ENCODE measurements at places on chromosomes 12 and 14.

DNA sequence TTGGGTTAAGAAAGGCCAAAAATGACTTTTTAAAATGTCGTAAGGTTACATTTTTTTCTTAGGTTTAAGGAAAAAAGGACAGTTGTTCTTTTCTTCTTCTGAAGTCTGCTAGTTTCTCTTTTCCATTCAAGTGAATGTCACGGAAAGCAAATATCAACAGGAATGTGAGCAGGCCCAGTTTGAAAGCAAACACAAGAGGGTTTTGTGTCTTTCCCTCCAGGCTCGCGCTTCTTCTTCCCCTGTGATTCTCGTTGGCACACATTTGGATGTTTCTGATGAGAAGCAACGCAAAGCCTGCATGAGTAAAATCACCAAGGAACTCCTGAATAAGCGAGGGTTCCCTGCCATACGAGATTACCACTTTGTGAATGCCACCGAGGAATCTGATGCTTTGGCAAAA is 85.4 kb downstream of the LRRK2 start:
- no peak for DNase-seq

DNA sequence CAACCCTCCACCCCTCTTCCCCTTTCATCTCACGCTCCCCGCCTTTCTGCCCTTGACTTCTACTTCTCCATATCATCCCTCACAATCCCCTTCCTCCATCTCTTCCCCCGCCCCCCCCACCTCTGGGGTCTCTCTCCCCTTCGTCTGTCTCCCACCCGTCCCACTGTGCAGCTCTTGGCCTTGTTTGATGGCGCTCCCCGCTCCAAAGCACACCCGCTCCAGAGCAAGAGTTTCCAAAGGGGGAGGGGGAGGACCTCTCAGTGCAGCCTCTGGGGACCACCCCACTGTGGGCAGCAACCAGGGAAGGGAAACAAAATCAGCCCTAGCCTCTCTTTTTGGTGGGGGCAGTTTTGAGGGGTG is 774 bp downstream of the CHGA start:
- DNase-seq, result no peak

GRCh38 chr14:62081012-62081612 is 318.9 kb downstream of the SNAPC1 start:
- DNase-seq, result no peak

DNA sequence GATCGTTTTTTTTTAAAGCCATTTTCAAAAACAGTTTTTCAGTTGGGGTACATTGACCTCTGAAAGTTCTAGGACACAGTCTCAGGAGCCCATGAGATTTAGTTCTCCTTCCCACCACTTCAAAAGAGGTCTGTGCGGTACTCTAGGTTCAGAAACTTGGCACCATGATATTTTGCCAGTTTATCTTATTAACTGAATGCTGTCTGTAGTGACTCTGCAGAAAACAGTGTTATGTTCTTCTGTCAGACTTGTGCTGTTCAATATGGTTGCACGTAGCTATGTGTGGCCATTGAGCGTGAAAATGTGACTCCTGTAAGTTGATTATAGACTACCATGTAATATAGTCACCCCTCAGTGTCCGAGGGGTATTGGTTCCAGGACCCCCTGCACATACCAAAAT is 35.9 kb downstream of the CRADD start:
- DNase-seq, result no peak

GRCh38 chr14:94217116-94217515 is 43.0 kb downstream of the PPP4R4 start:
- no peak for DNase-seq

GRCh38 chr12:62873826-62874448 is 61.0 kb downstream of the PPM1H start:
- DNase-seq, result no peak

- no peak for DNase-seq
Observed at GRCh38 chr12:91982946-91983345, 162.7 kb downstream of the BTG1 start.

- DNase-seq, result no peak
Observed at GRCh38 chr12:110088936-110089335, 35.2 kb upstream of the IFT81 start.

DNA sequence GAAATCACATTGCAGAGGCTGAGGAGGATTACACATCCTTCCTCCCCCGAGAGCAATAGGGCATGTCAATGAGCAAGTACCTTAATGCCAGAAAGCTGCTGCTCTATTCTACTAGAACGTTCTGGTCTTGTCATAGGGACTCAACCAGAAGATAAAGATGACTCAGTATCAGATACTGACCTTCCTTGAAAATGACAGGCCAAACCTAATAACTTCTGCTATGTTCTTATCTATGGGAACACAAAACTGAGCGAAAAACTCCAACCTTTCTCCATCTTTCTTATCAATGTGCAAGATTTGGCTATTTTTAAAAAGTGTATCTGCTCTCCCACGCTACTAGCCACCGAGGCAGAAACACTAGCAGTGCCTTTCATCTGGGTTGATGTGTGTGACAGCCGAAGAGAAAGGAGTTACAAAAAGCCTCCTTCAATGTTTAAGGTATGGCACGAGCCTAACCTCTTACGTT is 5.5 kb downstream of the CCDC92 start:
- no peak for DNase-seq

DNA sequence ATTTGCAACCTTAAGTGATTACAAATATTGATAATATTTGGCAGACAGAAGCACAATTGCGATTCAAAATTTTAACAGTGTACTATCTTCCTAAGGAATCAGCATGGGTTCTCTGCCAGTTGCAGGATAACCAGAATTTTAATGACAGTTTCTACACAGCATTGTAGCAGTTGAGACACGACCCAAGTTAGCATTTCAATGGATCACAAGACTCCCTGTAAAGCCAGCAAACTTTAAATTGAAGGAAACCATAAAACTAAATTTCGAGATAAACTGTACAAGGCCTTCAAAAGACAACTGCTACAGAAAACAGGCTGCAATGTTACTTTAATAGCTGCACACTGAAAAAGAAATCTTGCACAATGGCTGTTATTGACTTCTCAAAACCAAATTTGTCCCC is 154.9 kb downstream of the MED13L start:
- no peak for DNase-seq

DNA sequence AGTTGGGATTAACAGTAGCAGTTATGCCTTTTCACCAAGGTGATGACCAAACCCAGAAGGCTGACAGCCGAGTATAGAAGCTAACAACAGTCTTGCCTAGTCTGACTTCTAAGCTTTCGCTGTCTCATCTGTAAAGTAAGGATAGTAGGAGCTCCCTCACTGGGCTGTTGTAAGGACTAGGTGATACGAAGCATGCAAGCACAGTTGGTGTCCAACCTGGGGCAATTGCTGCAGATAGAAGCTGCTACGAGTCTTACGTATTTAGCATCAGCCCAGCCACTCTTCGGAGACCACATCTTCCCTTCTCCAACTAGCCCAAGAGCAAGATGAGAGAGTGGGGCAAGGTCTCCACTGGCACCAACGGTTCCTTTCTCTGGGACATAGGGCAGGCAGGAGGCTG is 6.0 kb downstream of the HAL start:
- DNase-seq, result no peak

DNA sequence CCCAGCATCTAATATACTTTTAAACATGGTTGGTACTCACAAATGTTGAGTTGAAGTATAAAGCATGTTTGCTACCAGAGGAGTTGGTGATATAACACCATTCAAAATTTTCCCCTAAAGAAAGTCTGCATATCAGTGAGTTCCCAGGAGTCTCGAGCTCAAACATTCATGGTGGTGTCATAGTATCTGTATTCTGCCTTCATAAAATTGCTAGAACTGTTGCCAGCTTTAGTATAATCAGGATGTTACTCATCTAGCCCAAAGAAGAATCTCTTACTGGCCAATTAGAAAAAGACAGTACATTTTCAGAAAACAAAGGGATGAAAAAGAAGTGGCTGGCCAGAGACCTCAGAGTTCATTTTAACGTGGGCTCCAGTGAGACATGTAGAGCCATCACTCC is 374.7 kb downstream of the KCNH5 start:
- DNase-seq, result no peak

DNA sequence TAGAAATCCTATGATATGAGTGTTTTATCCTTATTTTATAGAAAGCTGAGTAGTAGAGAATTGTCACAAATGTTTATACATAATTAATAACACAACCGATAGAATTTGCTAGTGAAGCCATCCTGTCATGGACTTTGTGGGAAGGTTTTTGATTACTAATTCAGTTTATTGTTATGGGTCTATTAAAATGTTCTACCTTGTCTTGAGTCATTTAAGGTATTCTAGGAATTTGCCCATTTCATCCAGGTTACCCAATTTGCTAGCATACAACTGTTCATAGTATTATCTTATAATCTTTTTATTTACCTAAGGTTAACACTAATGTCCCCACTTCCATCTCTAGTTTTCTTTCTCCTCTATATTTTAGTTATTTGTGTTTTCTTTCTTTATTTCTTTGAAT is 553.1 kb upstream of the ATXN7L3B start:
- DNase-seq, result no peak

DNA sequence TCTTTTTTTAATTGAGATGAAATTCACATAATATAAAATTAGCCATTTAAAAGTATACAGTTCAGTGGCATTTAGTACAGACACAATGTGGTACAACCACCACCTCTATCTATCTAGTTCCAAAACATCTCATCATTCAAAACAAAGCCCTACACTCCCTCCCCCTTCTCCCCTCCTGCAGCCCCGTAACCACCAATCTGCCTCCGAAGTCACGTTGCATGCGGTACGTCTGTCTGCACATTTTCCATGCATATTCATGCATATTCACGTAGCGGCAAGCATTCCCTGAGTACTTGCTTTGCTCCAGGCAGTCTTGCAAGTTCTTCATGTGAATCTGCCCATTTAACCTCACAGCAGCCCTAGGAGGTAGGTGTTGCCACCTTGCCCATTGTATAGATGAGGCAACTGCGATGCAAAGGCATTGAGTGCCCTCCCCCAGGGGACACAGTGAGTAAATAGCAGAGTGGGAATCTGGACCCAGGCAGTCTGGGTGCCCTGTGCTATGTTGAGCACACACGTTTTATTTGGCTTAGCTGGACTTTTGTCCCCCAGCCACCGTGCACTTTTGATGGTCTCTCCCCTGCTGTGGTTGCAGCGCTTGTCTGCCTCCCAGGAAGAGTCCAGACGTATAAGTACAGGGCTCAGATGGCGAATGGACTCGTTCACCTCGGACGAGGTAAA is 43.4 kb downstream of the RIN3 start:
- no peak for DNase-seq

DNA sequence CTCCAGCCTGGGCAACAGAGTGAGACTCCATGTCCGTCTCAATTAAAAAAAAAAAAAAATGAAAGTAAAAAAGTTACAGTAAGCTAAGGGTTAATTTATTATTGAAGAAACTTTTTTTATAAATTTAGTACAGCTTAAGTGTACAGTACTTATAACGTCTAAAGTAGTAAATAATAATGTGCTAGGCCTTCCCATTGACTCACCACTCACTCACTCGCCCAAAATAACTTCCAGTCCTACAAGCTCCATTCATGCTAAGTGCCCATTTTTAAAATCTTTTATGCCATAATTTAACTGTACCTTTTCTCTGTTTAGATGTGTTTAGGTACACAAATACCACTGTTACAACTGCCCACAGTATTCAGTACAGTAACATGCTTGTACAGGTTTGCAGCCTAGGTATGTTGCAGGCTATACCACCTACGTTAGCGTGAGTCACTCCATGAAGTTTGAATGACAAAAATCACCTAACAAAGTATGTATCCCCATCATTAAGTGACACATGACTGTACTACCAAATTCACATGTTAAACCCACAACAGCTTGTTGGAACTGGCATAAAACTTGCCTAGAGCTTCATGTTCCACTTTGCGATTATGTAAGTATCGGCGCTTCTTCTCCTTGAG is 10.7 kb downstream of the KANSL2 start:
- no peak for DNase-seq

DNA sequence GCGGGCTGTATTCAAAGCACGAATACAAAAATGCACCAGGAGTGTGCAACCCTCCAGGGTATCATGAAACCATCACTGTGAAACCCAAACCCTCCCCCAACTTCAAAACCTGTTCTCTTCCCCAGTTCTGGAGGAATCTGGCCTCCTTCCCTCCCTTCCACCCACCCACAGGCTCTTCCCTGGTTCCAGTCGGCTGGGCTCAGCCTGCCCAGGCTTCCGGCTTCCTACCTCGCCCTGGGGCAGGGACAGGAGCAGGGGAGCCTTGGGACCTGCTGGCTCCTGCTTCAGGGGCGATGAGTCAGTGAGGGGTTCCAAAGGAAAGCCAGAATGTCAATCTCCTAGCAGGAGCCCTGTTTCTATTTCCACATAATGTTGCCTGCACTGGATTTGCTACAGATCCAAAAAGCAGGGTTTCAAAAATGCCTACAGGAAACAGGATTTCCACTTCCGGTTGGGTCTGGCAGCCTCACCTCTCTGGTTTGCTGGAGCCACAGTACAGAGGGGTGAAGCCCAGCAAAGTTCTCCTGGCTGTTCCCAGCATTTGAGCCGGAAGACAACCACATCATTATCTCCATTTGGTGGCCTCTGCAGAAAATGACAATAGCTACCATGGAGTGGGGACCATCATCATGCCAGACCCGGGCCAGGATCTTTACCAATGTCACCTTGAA is 278.3 kb downstream of the DPF3 start:
- DNase-seq, result no peak
